ENCODE measurements at places on chromosomes 2 and 18. TPM values are rescaled to one million over a fixed set of nuclear protein-coding genes. Genes with fewer than 3 reads are reported as not detected.

Gene UGT1A8
- total RNA-seq, result not detected

GRCh38 chr2:85189606-85190270, 56.5 kb downstream of the TCF7L1 start:
- DNase-seq, result peak; percentile 28

DNA sequence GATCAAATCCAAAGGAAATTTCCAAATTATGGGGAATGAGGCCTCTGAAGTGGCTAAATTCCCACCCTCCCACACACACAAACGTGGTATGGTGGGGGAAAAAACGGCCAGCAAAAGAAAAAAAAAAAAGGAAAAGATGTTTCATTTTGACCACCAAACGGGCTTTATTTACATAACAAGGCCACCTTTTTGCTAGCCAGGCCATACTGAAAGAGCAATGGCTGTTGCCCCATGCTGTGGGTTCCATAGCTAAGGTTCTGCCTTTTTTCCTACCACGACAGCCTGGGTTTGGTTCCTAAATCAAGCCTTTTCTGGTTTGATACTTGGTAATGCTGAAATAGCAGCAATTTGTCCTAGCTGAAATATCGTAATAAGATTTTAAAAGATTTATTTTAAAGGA, 14.0 kb upstream of the IL1B start:
- DNase-seq, result no peak

GRCh38 chr2:230455005-230455684, 39.1 kb downstream of the SP100 start:
- DNase-seq, result no peak

Gene IL37
- not detected for total RNA-seq

DNA sequence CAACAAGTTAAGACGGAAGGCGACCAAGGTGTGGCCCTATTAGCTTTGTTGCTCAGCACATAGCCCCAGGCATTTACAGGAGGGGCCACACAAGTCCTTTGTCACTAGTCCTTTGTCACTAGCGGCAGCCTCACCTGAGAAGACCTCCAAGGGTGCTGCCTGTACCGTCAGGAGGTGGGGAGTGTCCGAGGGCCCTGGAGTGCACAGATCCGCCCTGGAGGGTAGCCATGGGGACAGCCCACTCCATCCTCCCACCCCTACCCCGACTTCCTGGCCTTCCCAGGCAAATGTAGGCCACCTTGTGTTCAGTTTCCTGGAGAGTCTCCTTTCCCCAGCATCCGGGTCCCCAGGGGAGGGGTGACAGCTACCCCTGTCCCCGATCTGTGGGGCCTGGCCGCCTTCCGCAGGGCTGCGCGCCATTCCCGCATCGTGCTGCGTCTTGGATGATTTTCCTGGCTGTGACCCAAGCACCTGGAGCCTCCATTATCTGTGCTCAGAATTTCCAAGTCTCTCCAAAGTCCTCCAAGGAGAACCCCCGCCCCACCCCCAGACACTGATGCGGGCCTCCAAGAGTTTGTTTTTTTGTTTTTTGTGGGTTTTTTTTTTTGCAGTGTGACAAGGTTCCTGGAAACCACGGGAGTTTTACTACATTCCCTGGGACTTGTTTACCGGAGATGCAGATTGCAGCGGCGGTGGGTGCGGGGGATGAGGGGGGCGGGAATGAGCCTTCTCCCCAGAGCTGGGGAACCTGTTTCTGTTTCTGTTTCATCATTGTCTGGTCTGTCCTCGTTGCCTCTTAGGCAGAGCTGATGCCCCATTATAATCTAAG, 28.6 kb downstream of the TEX44 start:
- peak; percentile 70 for DNase-seq

- DNase-seq, result no peak
Observed at GRCh38 chr2:165827921-165828276, 33.9 kb upstream of the GALNT3 start.

Gene SRD5A2
- not detected for total RNA-seq

DNA sequence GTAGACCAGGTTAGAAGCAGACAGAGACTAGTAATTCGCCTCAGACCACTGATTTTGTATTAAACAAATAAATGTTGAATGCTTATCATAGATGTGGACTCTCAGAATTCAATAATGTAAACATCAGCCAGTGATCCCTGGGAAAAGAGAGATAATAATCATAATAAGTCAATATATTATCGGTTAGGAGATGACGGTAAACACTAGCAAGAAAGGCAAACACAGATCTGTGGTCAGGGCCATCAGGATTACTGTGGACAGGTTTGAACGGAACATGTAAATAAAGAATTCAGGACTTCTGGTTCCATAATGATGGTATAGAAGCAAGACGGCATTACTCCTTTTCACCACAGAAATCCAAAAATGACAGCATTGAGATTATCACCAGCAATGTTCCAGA, 861.6 kb downstream of the CBLN2 start:
- DNase-seq, result no peak

Gene FAM228B
- 5.6 TPM for total RNA-seq

- DNase-seq, result peak; percentile 42
Observed at GRCh38 chr2:113370478-113371091, 66.9 kb upstream of the ZNG1B start.

DNA sequence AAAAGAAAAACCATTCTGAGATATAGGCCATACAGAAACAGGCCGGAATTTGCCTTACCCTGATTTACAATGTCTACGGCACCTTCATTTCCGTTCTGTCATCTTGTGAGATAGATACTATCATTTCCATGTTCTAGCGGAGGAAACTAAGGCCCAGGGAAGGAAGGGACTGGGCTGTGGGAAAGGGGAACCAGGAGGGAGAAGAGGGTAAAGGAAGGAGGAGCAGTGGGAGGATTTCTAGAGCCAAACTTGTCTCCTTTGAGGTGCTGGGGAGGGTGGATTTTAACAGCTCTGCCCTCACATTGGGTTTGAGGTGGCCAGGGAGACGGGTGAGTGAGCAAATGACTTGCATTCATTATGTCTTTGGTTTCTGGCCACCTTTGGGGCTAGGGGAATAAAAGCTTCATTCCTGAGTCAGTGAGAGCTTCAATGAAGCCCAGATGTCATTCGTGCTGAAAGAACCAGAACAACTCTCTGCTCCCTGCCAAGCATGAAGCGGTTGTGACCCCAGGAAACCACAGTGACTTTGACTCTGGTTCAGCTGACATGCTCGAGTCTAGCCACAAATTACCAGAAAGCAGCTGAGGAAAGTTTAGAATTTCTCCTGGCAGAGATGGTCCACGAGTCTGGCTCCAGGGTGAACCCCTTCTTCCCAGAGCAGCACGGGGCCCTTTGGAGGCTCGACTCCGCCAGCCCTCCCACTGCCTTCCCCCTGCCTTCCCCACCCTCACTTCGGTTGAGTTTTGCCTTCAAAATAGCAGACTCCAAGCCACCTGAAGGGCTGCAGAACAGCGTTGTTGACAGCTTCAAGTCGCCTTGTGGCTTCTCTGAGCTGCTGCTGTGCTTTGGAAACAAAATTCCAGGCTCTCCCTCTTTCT, 3.8 kb downstream of the ACTG2 start:
- DNase-seq, result no peak

Gene CCDC141
- 0.20 TPM for total RNA-seq

Gene CRIM1
- 32.1 TPM for total RNA-seq

Gene SULT1C4
- not detected for total RNA-seq

Gene CABYR
- 0.41 TPM for total RNA-seq

Gene PSMA8
- total RNA-seq, result not detected

GRCh38 chr2:48715042-48715899, 40.3 kb downstream of the LHCGR start:
- DNase-seq, result no peak

Gene PLGLB1
- total RNA-seq, result 0.92 TPM

Gene FAM124B
- not detected for total RNA-seq

Gene METTL21A
- 72.0 TPM for total RNA-seq

- DNase-seq, result no peak
Observed at GRCh38 chr2:35989040-35989439, 366.5 kb upstream of the CRIM1 start.

DNA sequence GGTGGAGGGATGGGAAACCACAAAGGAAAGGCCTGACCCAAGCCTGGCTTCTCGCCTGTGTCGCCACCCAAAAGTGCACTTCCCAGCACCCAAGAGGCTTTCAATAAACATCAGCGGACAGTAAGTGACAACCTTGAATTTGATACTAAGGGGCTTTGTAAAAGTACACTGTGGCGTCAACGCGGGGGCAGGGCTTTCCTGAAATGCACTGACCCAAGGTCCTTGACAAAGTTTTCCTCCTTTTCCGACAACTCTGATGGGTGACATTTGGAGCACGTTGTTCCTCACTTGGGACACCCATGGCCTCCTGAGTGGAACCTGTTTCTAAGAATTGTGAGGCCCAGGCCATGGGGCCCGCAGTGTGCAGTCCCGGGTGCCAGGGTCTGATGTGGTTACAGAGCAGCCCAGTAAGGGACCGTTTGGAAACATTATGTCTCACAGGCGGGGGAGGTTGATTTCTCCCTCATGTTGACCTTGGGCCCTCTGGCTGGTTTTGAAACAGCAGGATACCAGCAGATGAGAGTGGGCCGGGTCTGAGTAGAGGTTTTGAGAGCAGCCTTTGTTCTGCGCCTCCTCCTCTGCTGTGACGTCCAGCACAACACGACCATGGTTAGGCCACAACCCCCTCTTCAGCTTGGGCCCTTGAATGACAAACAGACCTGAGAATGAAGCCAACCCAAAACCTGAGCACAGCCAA, 2.8 kb upstream of the ZBTB14 start:
- DNase-seq, result no peak

- no peak for DNase-seq
Observed at GRCh38 chr2:102187496-102188150, 800 bp downstream of the IL1RL2 start.

Gene NEUROD1
- total RNA-seq, result not detected

- no peak for DNase-seq
Observed at GRCh38 chr2:102030855-102031527, 39.2 kb downstream of the IL1R2 start.

DNA sequence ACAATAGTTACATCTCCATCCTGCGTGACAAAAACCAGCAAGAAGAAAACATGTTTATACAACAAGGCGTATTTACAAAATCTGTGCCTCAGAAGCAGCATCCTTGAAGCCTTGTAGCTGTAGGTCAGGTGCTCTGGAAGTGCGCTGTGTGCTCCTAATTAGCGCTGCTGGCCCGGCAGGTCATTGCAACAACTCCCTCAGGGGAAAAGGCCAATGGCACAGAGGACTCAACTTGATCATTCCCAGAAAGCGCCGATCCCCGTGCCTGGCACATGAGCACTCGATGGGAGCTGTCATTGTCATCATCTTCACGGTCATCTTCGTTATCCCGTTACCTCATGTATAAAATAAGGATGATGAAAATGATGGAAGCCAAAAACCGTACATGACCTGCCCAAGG, 58.5 kb downstream of the EIPR1 start:
- DNase-seq, result no peak

Gene SP140
- total RNA-seq, result 0.41 TPM

GRCh38 chr2:240269380-240269779, 128.9 kb upstream of the OTOS start:
- no peak for DNase-seq

Gene ANKRD29
- not detected for total RNA-seq

GRCh38 chr18:54888933-54889332, 60.7 kb downstream of the RAB27B start:
- DNase-seq, result no peak

Gene RAPH1
- total RNA-seq, result 4.4 TPM

DNA sequence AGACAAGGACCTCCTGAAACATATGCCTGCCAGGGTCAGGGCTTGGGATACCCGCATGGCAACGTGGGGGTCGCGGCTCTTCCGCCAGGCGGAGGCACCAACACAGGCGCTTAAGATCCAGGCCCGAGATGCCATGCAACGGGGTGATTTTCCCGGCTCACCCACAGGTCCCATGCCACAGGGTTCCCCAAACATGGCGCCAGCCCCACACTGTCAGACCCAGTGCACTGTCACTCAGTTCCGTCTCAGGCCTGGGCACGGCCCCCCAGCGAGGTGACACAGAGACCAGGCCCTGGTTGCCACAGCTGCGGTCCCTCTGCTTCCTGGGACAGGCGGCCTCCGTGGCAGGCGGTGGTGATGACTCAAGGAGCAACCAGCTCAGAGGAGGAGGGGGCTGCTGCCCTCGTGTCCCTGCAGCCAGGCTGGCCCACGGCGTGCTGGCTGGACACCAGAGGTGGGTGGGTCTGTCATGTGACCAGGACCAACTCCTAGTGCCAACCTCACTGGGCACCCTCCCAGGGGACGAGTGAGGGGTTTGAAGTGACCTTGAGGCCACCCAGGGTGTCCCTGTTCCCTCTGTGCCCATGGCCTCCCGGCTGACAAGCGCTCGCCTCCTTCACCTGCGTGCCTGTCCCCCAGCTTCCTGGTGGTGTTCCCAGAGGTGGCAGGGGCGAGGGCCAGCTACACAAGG, 4.9 kb downstream of the PDCD1 start:
- no peak for DNase-seq

DNA sequence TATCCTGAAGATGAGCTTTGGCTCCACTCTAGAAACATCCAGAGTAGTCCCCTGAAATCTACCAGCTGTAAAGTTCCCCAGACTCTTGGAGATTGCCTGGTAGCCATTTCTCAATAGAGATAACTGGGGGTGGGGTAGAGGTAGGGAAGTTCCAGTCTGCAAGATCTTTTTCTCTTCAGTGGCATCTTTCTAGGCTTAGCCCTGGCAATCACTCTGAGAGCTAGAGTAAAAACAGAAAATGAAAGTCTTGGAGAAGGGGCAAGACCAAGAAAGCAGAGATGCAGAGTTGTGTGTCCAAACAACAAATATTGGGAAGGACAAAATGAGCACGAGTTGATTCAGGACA, 41.8 kb upstream of the LCLAT1 start:
- DNase-seq, result no peak

Gene SLC9A2
- total RNA-seq, result not detected
